AG20443 (cell line): ENCODE measurements at places on chromosomes 2 and 18.
A peak's percentile ranks its signal among the peaks of the same experiment; 100 is the strongest.

DNA sequence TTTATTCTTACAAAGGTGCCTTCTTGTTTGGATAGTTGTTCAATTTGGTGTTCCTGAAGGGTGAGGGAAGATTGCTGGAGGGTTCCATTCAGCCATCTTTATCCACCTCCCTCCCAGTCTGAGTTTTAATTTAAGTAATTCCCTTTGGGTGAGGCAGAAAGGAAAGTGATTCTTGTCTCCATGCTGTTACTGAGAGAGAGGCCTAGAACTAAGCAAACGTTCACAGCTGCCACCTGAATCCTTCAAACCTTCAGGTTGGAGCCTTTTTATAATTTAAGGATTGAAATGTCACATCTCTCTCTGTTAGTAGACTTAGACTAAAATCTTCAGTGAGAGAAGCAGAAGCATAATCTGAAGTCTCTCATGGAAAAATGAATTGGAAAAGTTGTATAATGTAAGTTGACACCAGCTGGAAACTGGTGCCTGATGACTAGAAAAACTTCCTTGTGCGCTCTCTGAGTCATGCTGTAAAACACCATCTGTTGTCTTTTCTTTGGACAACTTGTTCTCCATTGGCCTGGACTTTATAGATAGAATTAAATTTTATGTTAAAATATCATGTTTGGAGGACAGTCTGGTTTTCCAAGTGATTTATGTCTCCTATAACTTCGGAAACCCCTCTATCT is 14.6 kb downstream of the STRADB start:
- peak; percentile 80 for DNase-seq

DNA sequence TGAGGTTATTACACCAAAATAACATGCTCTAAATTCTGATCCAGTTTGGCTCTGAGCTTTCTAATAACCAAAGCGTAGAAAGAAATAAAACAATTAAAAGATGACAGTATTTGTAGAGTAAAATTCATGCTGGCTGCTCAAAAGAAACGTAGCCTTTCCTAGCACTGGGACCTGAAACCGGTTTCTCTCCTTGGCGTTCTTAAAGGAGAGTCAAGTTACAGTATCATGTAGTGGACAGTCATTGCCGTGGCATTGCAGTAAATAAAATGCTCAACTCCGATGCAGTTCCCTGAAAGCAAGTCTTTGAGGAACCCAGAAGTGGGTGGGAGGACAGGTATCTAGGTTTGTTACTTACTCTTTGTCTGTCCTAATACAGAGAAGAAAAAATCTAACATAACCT is 52.7 kb upstream of the ITM2C start:
- DNase-seq = no peak

DNA sequence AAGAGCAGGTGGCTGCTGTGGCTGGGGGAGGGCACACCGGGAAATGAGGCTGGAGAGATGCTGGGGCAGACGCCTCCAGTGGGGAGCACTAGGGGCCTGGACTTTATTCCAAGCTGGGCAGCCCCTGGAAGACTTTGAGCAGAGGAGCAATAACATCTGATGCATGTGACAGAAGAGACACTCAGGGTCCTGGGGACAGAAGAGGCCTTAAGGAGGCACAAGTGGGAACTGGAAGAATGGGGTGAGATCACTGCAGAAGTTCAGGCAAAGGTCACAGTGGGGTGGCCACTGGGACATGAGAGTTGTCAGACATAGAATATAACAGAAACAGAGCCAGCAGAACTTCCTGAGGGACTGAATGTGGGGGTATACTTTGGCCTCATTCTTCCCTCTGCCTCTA is 24.0 kb downstream of the TGFA start:
- DNase-seq = no peak

- DNase-seq = no peak
Observed at GRCh38 chr2:49753344-49753985, 599.1 kb upstream of the FSHR start.

- DNase-seq = no peak
Observed at GRCh38 chr18:435940-436339, 64.6 kb downstream of the COLEC12 start.

DNA sequence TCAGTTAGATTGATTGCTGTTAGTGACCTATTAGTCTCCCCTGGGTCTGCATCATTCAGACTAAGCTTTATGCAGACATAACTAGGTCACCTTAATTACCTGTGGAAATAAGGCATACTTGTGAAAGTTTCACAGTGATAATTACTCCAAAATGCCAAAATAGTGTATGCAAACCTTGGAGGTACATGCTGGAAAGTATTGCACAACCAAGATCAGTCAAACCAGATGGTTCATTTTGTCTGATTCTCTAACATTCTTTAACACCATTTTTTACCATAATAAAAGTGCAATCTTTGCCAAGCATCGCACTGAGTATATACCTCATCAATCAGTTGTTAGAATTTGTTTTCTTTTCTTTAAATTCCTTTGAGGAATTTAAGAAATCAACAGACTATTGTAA is 186.3 kb upstream of the TMEFF2 start:
- DNase-seq = no peak

DNA sequence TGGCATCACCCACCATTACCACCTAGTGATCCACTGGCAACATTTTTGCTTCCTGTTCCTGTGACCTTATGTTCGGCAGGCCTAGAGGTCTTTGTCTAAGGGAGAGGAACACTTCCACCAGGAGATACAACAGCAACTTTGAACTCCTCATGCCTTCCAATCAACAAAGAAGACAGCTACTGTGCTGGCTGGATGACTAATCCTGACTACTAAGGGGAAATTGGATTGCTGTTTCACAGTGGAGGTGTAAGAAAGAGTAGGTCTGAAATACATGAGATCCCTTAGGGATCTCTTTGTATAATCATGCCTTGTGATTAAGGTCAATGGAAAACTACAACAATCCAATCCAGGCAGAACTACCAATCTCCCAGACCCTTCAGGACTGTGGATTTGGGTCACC is 45.2 kb downstream of the EIF2AK3 start:
- DNase-seq = no peak

GRCh38 chr2:53202063-53202462 is 565.5 kb upstream of the CHAC2 start:
- peak; percentile 28 for DNase-seq

DNA sequence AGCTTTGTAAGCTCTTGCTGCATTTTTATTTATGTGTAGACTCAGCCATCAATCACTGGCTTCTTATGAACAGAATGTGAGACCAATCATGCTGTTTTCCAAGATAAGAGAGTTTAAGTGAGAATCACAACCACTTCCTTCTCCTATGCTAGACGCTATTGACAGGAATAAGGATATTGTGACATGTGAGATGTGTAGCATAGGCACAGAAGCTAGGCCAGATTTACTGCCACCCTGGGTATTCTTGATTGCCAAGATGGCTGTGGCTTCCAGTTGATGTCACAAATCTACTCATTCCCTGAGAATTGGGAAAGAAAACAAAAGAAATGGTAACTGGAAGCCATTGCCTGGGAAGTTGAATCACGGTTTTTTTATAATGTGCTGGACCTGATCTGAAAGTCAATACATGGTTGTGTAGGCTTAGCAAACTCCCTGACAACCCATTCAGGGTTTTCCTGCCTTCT is 49.9 kb downstream of the RAB27B start:
- DNase-seq = no peak
